ENCODE measurements at places on chromosomes 2 and 18.

- no peak for DNase-seq
Observed at GRCh38 chr2:238872026-238872425, 24.1 kb downstream of the TWIST2 start.

DNA sequence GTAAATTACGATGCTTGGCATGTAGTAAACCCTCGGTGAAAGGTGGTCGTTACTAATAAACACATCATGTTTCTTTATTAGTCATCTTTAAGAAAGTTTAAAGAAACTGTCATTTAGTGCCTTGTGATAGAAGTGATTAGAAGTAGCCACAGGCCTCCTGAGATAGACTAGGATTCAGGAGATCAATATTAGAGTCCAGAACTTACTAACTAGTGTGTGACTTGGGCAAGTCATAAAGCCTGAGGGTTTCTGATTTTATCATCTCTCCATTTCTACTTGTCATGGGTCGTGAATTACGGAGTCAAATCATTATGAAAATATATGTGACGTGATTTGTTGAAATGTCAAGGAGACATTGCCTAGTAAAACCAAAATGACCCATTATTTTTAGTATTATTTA, 6.7 kb downstream of the RPE start:
- DNase-seq: no peak

GRCh38 chr2:217929757-217930707, 72.8 kb downstream of the TNS1 start:
- DNase-seq: no peak

DNA sequence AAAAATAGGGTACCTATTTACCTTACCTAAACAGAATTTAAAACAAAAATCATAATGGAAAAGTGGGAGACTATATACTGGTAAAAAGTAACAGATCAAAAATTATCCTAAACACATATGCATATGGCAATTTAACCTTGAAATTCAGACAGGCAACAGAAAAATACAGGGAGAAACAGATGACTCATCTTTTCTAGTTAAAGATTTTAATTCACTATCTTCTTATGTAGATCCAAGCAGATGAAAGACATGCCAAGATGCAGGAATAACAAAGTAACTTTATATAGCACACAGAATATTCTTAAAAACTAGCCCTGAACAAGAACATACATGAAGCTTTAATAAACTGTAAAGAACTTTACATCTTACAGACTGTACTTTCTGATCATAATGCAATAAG, 30.9 kb downstream of the PRPF40A start:
- DNase-seq: no peak

DNA sequence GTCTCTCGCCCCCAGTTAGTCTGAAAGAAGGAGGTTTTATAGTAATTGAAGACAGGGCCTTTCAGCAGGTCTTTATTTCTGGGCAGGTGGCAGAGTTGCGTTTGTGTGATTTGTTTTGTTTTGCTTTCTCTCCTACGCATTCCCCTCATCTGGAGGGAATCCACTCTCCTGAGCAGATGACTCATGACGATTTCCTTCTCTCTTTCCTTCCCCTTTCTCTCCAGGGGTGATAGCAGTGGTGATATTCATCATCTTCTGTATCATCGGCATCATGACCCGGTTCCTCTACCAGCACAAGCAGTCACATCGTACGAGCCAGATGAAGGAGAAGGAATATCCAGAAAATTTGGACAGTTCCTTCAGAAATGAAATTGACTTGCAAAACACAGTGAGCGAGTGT, 888.8 kb downstream of the CNTNAP5 start:
- no peak for DNase-seq

GRCh38 chr2:31337860-31338259, 76.7 kb downstream of the XDH start:
- no peak for DNase-seq

DNA sequence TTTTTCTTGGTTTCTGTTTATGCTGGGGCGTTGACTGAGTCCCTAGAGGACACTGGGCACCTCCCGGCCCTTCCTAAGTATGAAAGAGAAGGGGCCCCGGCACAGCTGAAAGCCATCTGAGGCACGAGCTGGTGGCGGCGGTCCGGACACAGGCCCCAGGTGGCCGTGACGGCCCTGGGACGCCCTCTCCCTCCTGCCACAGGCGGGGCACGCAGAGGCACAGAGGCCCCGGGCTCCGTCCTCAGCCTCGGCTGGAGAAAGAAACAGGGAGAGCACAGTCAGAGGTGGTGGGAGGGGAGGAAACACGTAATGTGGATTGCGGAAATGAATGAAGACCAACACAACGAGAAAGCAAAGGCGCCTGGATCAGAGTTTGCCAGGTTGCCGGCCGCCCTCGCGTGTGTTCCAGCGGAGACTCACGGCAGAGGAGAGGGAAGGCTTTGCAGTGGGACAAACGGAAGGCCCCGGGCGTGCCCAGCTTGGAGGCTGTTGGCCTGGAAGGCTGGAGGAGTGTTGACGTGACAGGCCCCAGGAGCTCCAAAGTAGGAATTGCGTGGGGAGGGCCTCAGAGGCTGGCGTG, 119.1 kb downstream of the PTGR3 start:
- DNase-seq: no peak

DNA sequence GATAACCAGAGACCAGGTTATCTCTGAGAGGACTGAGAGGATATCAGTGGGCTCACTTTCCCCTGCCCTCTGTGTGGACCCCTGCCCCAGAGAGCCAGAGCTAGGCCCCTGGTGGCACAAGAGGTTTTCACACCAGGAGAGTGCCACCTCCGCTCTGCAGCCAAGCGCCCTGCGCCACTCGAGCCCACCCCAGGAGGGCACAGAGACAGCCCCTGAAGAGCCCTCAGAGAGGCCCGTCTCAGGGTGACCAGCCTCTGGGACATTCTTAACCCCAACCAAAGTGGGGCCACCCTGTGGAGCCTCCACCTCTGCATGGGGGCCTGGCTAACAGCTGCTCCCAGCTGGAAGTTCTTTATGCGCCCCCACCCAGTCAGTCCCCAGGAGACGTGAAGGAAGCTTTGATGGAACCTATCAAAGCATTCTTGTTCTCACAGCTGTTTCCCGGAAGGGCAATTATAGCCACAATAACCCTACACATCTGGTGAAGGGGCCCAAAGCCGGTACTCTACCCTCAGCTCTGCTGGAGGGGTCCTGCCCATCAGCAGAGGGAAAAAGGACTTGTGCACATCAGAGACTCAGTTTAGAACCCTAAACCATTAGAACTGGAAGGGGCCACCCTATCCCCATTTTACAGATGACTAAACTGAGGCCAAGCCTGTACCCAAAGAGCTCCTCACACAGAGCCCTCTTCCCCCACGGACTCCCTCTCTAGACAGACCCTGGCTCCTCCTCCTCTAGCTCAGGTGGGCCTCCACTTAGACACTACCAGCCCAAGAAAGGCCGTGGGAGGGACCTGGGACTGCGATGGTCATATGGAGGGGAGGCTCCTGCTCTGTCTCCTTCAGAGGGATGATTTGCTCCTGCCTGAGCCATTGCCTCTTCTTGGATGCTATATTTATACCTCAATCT, 101.1 kb downstream of the ZFP36L2 start:
- DNase-seq: no peak

Measured in GOT3 (cell line).